ENCODE measurements at places on chromosomes 2 and 18.

DNA sequence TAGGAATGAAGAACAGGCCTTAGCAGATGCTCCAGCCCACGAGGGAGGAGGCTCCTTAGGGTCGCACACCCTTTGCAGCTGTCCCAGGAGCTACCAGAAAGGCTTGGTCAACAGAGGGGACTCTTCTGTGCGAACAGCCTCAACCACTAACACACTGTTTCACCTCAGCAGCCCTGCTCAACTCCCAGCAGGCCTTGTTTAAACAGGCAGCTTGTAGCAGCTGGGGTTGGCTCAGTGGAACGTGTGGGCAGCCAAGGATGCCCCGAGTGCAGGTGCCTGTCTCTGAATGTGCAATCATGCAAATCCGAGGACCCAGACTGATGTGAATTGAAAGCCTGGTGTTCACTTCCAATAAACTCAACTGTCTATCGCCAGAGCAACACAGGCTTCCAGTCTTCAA, 88.7 kb upstream of the CXCR4 start:
- no peak for DNase-seq

DNA sequence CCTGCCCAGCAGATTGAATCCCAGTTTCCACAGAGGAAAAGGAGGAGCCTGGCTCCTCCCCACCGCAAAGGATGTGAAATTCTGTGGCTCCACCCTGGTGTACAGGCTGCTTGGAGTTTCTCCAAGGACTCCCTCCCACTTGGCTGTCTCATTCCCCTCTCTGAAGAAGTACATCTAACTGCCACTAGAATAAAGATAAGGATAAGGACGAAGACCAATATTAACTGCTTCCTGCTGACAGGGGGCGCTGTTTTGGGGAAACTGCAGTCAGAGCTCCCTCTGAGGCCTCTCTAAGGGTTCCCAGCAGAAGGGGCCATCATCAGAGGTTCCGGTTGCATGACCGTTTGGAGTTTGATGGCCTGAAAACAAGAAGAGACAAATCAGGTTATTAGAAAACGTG, 790.9 kb downstream of the CPS1 start:
- DNase-seq: no peak

DNA sequence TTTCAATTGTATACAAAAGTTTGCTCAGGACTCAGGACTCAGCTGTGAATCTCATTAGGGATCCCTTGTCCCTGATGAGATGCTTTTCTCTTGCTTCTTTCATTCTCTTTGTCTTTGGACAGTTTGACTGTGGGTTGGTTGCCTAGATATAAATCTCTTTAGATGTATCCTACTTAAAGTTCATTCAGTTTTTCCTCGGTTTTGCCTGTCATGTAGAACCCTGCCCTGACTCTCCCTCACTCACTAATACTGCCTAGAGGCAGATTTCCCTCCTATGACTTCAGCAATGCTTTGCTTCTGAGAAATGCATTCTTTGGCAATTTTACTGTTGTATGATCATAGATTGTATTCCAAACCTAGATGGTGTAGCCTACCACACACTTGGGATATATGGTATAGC, 421.4 kb upstream of the TCF4 start:
- DNase-seq: no peak

DNA sequence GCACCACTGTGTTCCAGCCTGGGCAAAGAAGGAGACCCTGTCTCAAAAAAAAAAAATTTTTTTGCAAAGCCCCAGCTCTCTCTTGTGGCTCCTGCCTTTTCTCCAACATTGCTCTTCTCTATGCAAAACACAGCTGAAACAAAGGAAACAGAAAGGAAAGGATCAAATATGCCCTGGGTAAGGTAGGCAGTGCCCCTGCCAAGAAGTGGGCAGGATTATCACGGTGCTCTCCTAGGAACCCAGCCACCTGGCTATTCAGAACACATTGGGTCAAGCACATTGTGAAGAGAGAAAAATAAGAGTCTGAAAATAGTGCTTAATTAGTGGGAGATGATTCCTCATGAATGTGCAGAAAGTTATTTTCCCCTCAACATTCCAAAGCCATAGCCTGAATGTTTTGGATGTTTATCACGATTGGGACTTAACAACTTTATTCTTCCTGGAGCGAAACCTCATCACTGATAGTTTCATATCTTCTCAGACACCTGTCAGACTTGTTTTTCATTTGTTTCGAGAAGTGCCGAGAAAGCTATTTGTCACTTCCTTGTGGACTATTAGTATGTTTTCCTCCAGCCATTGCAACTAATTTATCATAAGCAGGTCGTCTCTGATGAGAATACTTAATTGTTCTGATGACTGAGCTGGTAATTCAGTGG, 42.7 kb upstream of the RPL31 start:
- DNase-seq: peak; percentile 87

- no peak for DNase-seq
Observed at GRCh38 chr2:200652158-200652557, 66.3 kb downstream of the AOX1 start.

DNA sequence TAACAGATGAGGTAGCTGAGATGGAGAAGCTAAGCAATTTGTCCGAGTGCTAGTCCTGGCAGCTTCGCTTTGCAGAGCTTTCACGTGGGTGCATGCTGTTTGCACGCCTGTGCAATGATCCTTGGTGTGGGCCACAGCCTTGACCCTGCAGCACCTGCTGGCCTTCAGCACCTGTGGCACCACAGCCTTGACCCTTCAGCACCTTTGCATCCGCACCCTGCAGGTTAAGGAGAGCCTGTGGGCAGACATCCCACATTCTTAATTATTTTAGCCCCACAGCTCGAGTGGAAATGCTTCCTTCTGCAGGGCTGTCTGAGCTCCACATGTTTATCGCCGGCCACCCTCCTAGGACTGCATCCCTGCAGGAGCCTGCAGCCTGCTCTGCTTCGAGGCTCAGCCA, 19.3 kb downstream of the NCK2 start:
- no peak for DNase-seq

DNA sequence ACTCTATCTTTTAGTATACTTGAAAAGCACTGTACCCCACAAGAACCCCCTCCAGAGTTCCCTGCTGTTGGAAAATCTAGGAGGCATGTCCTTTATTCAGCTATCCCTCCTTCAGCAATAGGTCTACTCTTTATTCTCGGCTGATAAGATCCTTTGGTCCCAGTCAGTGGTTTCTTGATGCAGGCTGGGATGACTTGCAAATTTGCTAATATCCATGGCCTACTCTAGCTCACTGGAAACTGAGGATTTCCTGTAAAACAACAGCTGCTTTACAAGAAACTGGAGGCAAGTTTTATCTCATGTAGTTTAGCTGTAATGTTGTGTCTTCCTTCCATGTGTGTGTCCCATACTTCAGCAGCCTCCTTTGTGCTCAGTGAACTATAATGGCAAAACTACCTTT, 183.9 kb upstream of the SCN7A start:
- no peak for DNase-seq

GRCh38 chr18:31736630-31737029, 24.1 kb downstream of the SLC25A52 start:
- no peak for DNase-seq

- DNase-seq: peak; percentile 56
Observed at GRCh38 chr2:101983486-101983885, 8.3 kb upstream of the IL1R2 start.

- DNase-seq: peak; percentile 76
Observed at GRCh38 chr2:218284106-218284811, 8.0 kb downstream of the TMBIM1 start.

DNA sequence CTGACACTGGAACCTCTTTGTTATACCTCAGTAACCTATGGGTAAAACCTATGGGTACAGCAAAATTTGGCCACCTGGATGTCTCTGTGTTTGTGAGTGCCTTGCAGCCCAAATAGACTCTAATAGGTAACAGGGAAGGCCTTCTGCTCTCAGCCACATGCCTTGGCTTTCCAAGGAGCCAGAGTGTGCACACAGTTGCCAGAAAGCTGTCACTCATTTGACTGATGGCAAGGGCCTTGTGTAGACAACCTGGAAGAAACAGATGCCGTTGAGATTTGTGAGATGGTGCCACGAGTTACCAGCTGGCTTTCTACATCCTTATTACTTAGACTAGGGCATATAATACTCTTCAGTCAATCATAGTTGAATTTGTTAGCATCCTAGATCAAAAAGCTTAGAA, 90.1 kb upstream of the RAB12 start:
- no peak for DNase-seq

GRCh38 chr2:55087501-55087900, 37.2 kb upstream of the RTN4 start:
- DNase-seq: no peak

DNA sequence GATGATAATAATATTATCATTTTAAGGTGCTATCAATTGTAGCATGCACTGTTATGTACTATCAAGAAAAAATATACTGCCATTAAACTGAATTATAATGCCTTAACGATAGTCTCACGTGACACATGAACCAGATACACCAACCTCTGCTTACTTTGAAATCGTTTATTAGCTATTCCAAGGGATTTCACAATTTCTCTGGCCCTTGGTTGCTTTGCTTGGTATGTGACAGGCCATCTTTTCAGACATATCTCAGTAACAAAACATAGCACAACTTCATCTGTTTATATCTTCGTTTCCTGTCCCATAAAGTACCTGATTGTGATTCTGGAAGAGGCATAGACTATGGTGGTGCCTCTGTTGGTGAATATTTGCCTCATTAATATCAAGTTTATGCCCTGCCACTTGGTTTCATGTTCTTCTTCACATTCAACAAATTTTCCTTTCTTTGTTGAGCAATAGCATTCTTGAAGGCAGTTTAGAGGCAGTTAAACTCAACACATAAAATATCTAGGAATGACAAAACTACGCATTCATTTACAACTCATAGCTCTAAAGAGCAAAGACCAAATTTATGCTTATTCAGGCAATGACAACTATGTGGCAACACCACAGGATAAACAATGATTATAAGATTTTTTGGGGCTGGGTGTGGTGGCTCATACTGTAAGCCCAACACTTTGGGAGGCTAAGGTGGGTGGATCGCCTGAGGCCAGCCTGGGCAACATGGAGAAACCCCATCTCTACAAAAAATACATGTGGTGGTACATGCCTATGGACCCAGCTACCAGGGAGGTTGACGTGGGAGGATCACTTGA, 84.3 kb downstream of the MCFD2 start:
- peak; percentile 95 for DNase-seq

DNA sequence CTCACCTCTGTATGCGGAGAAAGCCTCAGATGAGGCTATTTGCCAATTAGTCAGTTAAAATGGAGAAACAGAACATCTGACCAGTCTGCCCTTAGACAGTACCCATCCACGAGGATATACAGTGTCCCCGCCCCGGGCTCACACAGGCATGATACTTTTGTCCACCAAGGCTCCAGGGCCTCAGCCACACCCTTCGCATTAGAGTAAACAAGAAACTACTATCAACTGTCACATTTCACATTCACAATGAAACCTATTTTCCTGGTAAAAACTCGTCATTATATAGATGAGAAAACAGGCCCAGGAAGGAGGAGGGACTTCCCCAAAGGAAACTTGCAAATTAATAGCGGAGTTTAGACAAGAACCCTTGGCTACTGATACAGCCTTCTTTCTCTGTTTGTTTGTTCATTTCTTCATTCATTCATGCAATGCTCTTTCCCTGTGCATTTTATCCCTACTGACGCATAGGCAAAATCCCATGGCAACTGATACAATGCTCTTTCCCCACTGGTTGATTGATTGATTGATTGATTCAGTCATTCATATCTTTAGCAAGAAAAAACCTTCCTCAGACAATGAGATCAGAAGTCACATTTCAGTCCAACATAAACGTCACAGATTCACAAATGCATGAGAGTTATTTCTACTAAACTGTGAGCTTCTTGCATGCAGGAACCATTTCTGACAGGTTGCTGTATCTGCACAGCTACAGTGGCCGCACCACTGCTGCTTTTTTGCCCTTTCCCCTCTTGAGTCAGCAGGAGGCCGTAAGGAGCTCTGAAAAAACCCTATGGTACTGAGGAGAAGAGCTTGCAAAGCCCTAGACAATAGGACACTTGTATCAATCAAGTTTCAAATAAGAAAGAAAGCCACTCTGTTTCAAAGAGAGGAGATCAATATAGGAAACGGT, 777.1 kb downstream of the RNF144A start:
- no peak for DNase-seq

DNA sequence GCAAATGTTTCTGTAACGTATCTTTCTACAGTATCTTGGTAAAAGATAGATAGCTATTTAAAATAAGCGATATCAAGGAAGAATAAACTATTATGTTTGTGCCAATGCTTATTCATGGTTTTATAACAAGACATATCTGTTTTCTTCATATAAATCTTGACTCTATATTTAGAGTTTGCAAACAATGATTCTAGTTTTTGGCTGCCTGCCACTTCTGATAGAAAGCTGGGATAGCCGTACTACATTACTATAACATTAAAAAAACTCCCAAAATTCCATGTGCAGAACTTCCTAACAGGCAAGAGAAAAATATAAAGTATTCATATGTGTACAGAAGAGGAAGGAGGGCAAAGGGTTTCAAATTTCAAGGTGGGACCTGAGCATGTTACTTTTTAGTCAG, 985.0 kb downstream of the BCL11A start:
- no peak for DNase-seq

GRCh38 chr2:201182650-201183364, at the start of gene CASP10:
TSS of gene CASP10 (plus strand) at chr2:201183141. CDS start at chr2:201185778, 2,637 bp downstream.
- peak; percentile 39 for DNase-seq

DNA sequence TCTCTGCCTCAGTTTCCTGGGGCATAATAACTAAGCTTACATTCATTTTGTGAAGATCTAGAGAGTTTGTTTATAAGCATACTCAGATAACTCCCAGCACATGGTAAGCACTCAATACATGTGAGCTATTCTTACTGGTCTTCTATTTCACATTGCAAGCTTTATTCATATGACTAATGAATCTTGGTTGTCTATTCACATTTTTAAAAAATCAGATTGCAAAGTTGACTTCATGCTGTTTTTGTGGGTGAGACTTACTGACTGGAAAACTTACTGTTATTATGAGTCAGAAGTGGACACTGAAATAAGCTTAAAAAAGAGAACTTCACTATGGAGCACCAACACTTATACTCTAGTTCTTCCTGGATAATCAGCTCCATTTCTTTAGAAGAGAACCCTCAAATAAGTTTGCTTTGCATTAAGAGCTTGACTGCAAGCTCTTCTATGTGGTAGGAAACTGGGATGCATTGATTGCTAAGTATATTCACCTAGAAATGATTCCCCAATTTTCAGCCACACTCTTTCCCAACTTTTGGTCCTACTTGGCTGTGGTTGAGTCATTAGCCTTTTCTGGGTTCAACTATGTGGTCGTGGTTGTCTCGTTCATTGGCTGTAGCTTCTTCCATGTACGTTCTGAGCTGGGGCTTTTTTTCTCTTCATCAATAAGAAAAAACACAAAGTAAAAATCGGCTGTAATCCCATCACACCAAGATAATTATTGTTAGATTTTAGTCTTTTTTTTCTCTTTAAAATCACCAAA, 29.5 kb upstream of the RBMS1 start:
- peak; percentile 48 for DNase-seq

GRCh38 chr2:73111073-73112025, 1.4 kb downstream of the RAB11FIP5 start:
- no peak for DNase-seq

DNA sequence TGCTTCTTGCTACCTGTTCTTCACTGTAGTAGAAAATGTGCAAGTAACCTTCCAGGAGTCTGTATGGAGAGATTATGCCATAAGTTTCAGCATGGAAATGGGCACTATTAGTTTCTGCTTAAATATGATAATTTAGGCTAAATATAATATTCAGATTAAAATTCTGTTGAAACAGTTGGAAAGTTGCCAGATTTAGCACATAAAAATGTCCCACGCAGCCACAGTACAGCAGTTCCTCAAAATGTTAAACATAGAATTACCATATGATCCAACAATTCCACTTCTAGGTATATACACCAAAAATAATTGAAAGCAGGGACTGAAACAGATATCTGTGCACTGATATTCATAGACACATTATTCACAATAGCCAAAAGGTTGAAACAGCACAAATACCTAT, 121.2 kb downstream of the NRP2 start:
- no peak for DNase-seq

Data from AG10803 (cell line).